ENCODE measurements at places on chromosomes 2 and 18. TPM values are rescaled to one million over a fixed set of nuclear protein-coding genes. Genes with fewer than 3 reads are reported as not detected.

The LIMS2 gene
- total RNA-seq: 100 TPM

The ALK gene
- total RNA-seq: 0.39 TPM

The ALPI gene
- total RNA-seq: not detected

GRCh38 chr2:27703638-27704341 is 40.1 kb downstream of the SLC4A1AP start:
- H3K4me1 ChIP-seq: peaks cover 13% of the 10 kb centered on the region
- H3K4me3 ChIP-seq: no peak overlapping the region
- no peaks in the 10 kb centered on the region for H3K27me3 ChIP-seq

- H3K4me1 ChIP-seq: no peaks in the 10 kb centered on the region
- no peak for DNase-seq
- no peak overlapping the region for H3K4me3 ChIP-seq
Measured at GRCh38 chr2:2763351-2764000, 432.4 kb upstream of the MYT1L start.

DNA sequence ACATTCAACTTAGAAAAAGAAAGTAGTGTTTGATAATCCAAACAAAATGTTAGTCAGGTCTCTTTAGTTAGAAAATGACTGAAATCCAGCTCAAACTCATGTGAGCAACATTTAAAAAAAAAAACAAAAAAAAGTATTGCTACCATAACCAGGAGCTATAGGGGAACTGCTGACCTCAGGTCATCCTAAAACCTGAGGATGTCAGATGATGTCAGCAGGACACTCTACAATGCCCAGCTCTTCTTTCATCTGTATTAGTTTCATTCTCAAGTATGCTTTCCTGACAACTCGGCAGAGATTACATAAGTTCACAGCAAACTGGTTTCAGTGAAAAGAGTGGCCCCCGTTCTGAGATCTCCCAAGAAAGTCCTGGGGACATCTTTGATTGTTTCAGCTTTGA is 4.2 kb upstream of the ESCO1 start:
- no peak for DNase-seq
- no peaks in the 10 kb centered on the region for H3K4me1 ChIP-seq
- H3K27me3 ChIP-seq: no peaks in the 10 kb centered on the region
- H3K36me3 ChIP-seq: no peaks in the 10 kb centered on the region
- H3K4me3 ChIP-seq: no peak overlapping the region
- H3K27ac ChIP-seq: no peak overlapping the region

DNA sequence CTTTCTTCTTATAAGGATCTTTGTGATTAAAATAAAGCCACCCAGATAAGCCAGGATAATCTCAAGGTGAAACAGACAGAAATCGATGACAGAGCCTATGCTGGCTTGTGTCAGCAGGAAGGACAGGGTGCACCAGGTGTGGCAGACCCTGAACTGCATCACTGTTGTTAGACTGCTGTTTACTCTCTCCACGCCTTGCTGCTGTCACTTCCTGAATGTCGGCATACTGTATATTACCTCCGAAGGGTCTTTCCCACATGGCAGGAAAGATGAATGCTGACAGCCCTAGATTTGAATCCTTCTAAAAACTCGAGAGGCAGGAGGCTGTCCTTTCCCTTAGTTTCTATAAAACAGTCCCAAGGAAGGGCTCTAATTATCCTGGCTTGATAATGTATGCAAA is 18.9 kb upstream of the TMEM163 start:
- H3K27ac ChIP-seq: no peak overlapping the region
- H3K36me3 ChIP-seq: no peaks in the 10 kb centered on the region
- H3K4me3 ChIP-seq: no peak overlapping the region
- H3K4me1 ChIP-seq: no peaks in the 10 kb centered on the region

DNA sequence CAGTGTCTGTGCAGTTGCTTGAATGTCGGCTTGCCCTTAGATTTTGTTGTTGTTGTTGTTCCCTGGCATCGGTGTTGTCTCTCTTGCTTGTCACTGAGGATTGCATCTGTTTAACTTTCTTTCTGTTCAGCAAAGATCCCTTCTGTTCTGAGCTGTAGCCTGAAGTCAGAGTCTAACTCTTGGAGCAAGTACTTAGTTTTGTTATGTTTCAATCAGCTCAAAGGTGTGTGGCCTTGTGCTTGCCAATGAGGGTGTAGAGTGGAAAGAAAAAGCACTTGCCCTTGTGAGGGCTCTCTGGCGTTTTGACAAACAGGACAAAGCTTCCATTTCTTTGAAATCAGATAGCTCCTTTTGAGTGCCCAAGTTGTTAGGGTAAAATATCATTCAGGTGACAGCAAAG is 757.1 kb upstream of the CDH7 start:
- DNase-seq: no peak
- H3K27ac ChIP-seq: no peak overlapping the region
- H3K4me3 ChIP-seq: no peak overlapping the region
- H3K4me1 ChIP-seq: no peaks in the 10 kb centered on the region
- H3K27me3 ChIP-seq: no peaks in the 10 kb centered on the region
